ENCODE measurements at places on chromosomes 6 and 20. TPM values are rescaled to one million over a fixed set of nuclear protein-coding genes. Genes with fewer than 3 reads are reported as not detected.

DLL1 gene
- total RNA-seq: 4.6 TPM

OPRL1 gene
- 1.1 TPM for total RNA-seq

SPATA25 gene
- total RNA-seq: 7.5 TPM

SLC2A4RG gene
- total RNA-seq: 33.8 TPM

BPIFB2 gene
- total RNA-seq: not detected

NT5E gene
- total RNA-seq: 1.5 TPM

SNX21 gene
- 31.5 TPM for total RNA-seq

ECT2L gene
- 0.03 TPM for total RNA-seq

PGC gene
- not detected for total RNA-seq

SLC22A2 gene
- 0.35 TPM for total RNA-seq

SPEF1 gene
- total RNA-seq: 1.3 TPM

PPIL6 gene
- 1.5 TPM for total RNA-seq

TSPO2 gene
- not detected for total RNA-seq

ITPA gene
- total RNA-seq: 57.5 TPM

TMEM170B gene
- total RNA-seq: 8.6 TPM

STK38 gene
- total RNA-seq: 15.2 TPM

Data from GM23338 (cell line).